ENCODE measurements at places on chromosomes 11 and 22. TPM values are rescaled to one million over a fixed set of nuclear protein-coding genes. Genes with fewer than 3 reads are reported as not detected.

The RFPL2 gene
- not detected for polyA plus RNA-seq

The DLG2 gene
- polyA plus RNA-seq, result 2.5 TPM

The OLFML1 gene
- polyA plus RNA-seq, result 1.8 TPM

The CADM1 gene
- 11.4 TPM for polyA plus RNA-seq

The GRIK4 gene
- polyA plus RNA-seq, result not detected

The OR4C6 gene
- polyA plus RNA-seq, result not detected

The OR8D4 gene
- not detected for polyA plus RNA-seq

The NCR3LG1 gene
- polyA plus RNA-seq, result 1.3 TPM

The TIMM10B gene
- 9.5 TPM for polyA plus RNA-seq

The SYTL2 gene
- polyA plus RNA-seq, result 3.0 TPM

The SHISA8 gene
- not detected for polyA plus RNA-seq

The BUD13 gene
- 8.5 TPM for polyA plus RNA-seq

The INPP5J gene
- 12.9 TPM for polyA plus RNA-seq

The TSPAN32 gene
- polyA plus RNA-seq, result 15.5 TPM

The POLD4 gene
- polyA plus RNA-seq, result 83.0 TPM

The ACTN3 gene
- polyA plus RNA-seq, result 0.01 TPM

The BTG4 gene
- polyA plus RNA-seq, result not detected

The CCDC116 gene
- 0.27 TPM for polyA plus RNA-seq

The MMP12 gene
- not detected for polyA plus RNA-seq

The MEN1 gene
- 7.2 TPM for polyA plus RNA-seq

The PRSS23 gene
- 3.0 TPM for polyA plus RNA-seq

The MRPL11 gene
- polyA plus RNA-seq, result 48.9 TPM

The CLDN5 gene
- polyA plus RNA-seq, result 39.5 TPM

The C11orf91 gene
- polyA plus RNA-seq, result not detected

The CECR2 gene
- polyA plus RNA-seq, result 3.8 TPM

The DEUP1 gene
- polyA plus RNA-seq, result not detected

The RIMBP3C gene
- polyA plus RNA-seq, result not detected

The MMP10 gene
- polyA plus RNA-seq, result not detected

The LRRC10B gene
- polyA plus RNA-seq, result 1.3 TPM

The RSF1 gene
- polyA plus RNA-seq, result 16.9 TPM

The TNNI2 gene
- polyA plus RNA-seq, result 0.22 TPM

The BEST1 gene
- polyA plus RNA-seq, result 2.1 TPM

The PTGDR2 gene
- polyA plus RNA-seq, result 4.3 TPM

The MRGPRX3 gene
- polyA plus RNA-seq, result not detected

The TMEM184B gene
- 54.4 TPM for polyA plus RNA-seq

The RELT gene
- 7.5 TPM for polyA plus RNA-seq

The ADORA2A gene
- polyA plus RNA-seq, result 5.5 TPM

The CTSW gene
- polyA plus RNA-seq, result 0.17 TPM

All from heart left ventricle (tissue), 16 donors.